DMS79 treated with DMSO at 0.1 percent for 48 hours (cell line): ENCODE measurements at places on chromosomes 16 and 17.

DNA sequence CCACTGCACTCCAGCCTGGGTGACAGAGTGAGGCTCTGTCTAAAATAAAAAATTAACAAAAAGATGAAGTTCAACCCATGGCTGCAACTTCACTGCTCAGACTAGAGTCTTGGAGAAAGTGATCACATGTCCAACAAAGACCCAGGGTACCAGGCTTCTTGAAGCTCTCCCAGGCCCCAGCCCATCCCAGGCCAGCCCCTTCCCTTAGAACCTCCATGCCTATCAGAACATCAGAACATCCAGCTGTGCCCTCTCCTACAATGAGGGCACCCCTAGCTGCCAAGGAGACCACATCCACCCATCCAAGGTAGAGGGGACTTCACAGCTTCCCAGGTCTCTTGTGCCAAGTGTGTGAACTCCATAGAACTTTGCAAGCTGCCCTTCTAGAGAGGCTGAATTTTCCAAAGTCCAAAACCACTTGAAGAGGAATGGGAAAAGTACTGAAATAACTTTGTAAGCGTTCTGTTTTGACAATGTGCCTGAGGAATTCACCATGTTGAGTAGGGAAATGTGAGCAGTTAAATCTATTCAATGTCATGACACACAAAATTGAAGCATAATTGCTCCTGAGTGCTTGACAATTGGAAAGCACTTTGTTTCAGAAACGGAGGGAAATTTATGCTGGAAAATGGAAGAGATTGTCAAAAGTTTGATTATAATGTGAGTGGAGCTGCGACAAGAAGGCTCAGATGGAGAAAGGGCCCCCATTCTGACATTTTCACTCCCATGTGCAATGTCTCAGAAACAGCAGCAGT lies 230.4 kb downstream of the ZNF423 start:
- no peak for DNase-seq

GRCh38 chr17:57631871-57632270 lies 113.2 kb downstream of the CCDC182 start:
- no peak for DNase-seq

DNA sequence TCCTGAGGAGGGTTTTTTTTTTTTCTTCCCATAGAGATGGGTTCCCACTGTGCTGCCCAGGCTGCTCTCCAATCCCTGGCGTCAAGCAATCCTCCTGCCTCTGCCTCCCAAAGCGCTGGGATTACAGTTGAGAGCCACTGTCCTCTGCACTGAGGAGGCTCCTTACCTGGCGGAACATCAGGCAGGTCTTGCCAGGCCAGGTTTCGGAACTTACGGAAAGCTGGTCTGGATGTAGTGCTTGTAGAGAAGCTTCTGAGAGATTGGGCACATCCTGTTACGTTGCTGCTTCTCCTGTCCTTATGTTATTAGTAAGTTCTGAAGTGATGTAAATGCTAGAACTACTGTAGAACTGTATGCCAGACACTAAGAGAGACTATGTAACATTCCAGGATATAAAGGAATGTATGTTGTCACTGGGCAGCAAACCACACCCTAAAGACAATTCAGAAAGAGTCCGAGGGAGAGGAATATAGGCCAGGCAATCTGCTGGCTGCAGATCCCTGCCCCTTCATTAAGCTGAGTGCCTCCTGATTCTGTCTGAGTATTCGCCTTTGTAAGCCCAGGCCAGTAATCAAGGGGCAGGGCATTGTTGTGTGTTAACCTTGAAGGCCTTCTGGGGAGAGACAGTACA lies 21.1 kb downstream of the ETV4 start:
- no peak for DNase-seq

DNA sequence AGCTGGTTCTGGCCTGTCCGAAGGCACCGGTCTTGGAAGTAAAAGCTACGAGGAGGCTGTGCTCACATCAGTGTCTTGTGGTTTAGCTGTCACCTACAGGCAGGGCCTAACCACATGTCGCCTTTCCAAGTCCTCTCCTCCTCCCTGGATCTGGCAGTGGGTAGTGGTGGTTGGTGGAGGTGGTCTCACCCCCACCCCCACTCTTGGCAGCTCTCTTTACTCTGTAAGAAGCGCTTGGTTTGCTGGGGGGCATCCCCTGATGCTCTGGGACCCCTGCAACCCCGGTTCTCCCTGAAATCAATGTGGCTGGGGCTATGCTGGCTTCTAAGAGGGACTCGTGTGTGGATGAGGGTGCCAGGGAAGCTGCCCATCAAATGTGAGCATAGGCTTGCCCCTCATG lies 68.3 kb downstream of the WIPI1 start:
- no peak for DNase-seq

DNA sequence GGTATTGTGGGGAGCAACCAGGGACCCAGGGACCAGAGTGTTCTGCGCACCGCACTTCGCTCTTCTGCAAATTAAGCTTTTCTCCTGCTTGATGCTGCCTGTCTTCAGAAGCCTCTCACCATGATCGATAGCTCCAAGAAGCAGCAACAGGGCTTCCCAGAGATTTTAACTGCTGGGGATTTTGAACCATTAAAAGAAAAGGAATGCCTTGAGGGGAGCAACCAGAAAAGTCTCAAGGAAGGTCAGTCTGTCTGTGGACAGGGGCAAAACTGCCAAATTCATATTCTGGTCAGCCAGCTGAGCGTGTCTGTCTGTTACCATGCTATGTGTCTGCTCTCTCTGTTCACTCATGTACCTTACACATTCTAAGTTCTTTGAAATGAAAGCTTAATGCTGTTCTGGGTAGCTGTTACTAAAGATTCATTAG lies 115.7 kb downstream of the MRTFB start:
- no peak for DNase-seq

DNA sequence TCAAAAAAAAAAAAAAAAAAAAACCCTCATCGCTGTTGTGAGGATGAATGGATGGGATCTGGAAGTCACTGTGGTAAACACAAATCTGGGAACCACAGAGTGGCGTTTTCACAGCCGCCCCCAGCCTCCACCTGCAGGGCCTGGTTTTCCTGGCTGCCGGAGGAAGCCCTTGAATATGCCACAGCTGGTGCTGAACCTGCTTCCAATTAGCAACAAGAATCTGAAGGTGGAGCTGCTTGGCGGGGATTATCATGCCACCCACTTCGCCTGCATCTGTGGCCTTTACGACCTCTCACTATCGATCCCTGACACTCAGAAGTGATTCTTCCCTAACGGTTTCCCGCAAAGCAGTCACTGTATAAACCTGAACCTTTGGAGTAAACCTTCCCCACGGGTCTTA lies 16.1 kb downstream of the MRM3 start:
- DNase-seq: peak; percentile 26

DNA sequence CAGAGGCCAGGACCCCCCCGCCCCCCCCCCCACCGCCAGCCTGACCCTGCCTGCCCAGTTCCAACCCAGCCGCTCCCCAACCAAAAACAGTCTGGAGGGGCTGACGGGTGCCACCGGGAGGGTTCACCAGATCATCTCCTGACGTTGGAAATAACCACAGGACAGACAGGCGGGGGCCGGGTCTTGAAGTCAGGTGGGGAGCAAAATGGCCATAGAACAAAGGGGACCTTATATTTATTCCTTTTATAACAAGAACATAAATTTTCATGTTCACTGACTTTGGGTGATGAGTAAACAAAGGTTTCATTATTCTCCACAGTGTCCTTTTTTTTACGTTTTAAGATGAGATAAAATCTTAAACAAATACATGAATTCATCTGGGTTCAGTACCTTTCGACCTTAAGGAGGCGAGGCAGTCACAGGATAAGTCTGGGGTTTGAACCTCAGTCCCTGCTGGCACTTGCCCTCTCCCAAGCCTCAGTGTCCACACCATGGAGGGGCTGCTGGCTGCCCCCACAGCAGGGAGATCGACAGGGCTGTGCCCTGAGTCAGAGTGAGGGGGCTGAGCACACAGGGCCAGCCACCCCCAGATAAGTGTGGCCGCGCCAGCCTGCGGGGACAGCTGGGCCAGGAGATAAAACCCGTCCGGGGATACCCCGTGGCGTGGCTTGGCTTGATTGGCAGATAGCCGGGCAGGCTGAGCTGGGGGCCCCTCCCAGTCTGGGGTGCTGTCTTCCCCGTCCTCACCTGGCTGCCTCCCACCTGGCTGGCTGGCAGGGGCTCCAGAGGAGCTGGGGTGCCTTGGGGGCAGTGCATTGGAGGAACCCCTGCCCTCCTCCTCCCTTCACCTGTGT lies 15.0 kb downstream of the SLC7A5 start:
- no peak for DNase-seq

DNA sequence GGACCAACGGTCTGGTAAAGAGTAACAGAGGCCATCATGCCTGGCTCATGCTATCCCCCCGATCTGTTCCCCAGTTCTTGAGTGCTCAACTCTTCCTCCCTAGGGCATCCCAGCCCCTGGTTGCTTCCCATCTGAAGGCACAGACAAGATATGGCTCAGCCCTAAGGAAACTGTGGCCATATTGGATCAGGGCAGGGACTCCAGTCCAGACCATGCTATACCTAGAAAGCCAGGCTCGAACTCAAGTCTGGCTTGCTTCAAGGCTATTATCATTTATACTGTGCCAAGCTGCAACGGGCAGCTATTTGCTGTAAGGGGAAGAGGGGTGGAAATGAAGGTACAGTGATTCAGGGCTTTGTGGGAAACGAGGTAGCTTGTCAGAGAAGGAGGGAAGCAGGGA lies 2.8 kb downstream of the UBTF start:
- no peak for DNase-seq

DNA sequence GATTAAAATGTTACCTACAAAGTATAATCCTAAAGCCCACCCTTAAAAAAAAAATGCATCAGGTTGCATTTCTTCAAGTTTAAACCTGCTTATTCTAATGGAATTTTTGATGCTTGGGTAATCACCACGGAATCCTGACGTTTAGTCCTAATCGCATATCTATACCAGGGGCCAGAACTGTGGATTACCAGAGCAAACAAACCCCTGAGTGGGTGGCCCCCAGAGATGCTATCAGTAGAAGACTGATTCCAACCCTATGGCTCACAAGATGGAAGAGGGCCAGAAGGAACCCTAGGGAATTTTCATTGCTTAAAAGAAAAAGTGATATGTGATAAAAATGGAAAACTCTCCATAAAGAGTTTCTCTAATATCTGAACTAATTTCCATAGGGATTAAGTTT lies 152.2 kb upstream of the NOG start:
- no peak for DNase-seq

DNA sequence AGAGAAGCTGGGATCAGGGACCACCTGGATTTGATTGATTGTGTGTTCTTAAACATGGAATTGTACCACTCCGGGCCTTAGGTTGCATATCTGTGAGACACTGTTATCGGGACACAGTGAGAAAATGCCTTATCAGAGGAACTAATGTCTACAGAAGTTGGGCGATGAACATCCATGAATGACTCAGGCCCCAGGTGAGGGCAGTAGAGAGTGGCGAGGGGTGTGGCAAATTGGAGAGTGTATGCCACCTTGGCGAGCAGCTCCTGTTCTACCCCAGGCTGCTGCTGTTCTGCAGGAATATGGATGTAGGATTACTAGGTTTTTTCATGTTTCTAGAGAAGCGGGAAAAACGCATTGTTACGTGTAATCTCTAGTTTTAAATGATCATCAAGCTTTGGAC lies 38.8 kb downstream of the CLEC16A start:
- DNase-seq: no peak

- no peak for DNase-seq
Observed at GRCh38 chr16:84585886-84586285, 32.0 kb downstream of the COTL1 start.

DNA sequence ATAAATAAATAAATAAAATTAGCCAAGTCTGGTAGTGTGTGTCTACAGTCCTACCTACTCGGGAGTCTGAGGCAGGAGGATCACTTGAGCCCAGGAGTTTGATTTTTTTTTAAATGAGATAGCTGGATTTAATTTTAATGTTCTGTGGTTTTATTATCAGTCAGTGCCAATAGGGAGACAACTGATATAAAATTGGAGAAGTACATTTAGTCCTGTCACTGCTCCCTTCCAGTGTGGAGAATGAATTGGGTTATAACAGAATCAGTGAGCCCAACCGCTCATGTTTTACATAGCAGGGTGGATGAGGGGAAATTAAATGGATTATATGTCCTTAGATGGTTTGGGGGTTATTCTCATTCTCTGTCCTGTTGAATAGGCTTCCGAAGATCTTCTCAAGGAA lies 6.2 kb downstream of the NME1 start:
- no peak for DNase-seq

GRCh38 chr16:82735186-82735585 lies 108.4 kb downstream of the CDH13 start:
- no peak for DNase-seq

DNA sequence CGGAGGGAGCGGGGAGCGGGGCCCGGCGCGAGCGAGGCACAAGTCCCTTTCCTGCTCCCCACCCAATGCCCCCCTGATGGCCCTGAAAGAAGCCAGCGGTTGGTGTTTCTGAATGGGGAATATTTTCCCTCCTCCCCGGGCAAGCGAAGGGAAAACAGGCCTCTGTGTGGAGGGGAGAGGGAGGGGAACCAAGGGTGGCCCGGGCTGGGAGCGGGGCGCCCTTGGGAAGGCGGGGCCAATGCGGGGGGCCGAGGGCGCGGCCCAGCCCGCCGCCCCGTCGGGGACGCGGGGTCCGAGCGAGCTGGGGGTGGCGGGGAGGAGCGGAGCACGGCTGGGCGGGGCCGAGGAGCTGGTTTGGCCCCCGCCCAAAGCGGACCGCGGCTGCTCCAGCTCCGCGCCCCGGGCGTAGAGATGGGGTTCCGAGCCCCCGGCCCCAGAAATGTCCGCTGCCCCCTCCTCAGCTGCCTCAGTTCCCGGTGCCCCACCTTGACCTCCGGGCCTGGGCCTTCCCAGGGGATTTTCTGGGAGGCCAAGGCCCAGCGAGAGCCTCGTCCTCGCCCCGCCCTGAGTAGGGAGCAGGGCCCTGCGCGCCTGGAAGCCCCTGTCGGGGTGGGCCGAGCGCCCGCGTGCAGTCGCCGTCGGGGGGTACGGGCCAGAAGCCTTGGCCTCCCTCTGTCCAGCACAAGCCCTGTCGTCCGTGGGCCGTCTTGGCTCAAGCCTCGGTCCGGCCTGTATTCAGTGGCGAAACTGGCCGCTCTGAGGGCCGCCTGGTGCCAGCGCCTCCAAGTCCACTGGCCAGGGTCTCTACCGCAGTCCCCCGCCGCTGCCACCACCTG lies 3.9 kb upstream of the HEXIM1 start:
- no peak for DNase-seq

DNA sequence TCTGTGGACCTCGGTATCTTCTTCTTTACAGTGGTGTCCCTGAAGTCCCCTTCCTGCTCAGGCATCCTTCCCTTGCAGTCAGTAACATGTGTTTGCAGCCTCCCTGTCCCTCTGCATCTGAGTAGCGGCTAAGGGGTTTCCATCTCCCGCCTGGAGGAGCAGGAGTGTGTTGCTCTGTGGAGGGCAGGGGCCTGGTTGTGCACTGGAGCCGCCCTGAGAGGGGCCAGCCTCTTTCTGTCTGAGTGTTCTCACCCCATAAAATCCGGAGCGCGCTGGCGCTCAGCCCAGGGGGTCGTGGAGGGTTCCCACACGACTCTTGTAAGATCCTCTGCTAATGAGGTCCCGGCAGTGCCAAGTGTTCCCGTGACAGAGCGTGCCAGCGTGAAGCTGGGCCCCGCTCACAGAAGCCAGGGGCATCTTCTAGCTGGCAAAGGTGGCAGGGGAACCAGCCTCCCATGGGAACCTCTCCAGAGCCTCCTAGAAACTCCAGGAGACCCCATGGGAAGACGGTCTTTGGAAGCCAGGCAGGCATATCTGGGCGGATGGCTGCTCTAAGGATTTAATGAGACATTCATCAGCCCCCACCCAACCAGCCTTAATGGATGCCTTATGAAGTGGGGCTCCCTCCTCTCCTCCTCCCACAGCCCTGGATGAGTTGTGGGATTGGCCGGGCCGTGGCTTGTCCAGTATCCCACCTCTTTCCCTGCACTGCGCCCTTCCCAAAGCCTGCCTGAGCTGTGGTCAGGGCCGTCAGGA lies 91.4 kb upstream of the GSE1 start:
- DNase-seq: peak; percentile 70
